ENCODE measurements at places on chromosomes 5 and 9.

DNA sequence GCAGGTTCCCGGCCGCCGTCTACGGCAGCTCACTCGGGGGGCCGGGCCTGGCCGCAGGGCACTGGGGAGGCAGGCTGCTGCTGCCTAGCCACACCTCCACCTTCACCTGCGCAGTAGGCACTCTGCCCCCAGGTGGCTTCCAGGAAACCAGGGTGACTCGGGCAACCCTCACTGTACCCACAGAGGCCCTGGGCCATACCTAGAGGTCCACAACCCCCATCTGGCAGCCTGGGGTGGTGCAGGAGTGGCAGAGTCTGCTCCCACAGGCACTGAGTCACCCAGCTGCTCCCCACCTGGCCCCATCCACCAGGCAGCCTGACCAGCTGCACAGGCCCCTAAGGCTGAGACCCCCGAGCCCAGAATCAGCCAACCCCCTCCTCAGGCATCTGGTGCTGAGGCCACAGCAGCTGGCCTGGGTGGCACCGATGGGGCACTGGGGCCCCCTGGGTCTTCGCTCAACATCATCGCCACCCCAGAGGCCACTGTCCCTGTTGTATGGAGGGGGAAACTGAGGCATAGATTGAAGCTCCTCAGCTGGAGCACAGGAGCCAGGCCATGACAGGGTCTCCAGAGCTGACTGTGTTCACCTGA lies 70.2 kb downstream of the KCNT1 start:
- DNase-seq = no peak

DNA sequence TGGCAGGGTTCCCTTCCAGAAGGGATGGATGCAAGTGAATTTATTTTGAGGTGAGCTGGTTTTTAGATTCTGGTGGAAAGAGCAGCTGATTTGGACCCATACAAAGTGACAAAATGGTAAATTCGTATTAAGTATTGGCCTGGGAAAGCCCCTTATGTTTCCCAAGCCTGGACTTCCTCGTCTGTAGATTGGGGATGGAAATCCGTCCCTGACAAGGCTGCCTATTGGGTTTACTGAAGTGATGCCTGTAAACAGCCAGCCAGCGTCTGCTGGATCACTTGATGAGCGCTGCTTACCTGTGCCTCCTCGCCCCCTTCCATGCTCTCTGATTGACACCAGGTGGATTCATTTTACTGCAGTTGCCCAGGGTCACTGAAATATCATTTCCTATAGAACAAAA lies 233.8 kb downstream of the GADD45G start:
- DNase-seq = no peak

DNA sequence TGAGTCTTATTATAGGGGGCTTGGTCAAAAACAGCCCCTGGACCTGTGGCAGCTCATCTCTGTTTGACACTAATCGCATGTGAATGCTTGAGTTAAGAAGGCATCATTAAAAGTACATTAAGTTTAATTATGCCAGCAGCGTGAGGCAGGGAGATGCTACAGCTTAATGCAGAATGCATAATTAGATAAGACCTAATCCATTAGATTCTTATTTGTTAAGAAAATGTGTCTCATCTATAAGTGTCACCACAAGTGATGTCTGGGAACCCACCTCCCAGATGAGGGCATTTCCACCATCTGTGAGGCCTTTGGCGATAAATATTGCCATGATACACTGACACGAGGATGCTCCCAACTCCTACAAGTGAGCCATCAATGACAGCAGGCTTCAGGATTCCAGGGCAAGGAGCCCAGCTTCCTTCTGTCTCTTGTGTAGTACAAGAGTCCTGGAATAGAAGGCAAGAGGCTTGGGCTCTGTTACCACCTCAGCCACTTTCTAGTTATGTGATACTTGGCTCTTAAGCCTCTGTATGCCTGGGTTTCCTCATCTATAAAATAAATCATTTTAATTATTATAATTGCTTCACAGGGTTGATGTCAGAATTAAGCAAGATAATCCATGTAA lies 202.7 kb downstream of the FAM114A2 start:
- DNase-seq = no peak

DNA sequence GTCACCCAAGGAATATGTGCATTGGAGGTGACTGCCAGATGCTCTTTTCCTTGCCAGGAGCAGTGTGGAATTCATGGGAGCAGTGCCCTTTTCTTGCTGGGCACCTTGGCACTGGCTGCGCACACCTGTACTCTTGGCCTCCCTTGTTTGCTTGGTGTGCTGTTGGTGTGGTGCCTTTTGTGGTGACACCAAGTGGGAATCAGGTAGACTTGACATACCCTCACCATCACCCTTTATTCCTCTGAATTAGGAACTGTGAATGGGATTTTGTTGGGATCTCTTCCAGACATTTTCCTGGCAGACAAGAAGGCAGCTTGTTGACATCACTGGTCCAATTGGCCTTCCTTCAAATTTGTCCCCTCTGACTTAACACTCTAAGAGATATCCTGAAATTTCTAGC lies 82.3 kb downstream of the RAI14 start:
- DNase-seq = no peak

- no peak for DNase-seq
These were observed 66.9 kb upstream of the SLIT3 start for GRCh38 chr5:169367861-169368260.

GRCh38 chr5:80156156-80156555 lies 99.7 kb downstream of the SERINC5 start:
- DNase-seq = no peak

GRCh38 chr9:38215465-38215864 lies 146.4 kb upstream of the SHB start:
- peak; percentile 46 for DNase-seq

- DNase-seq = no peak
These were observed 16.6 kb downstream of the SQSTM1 start for GRCh38 chr5:179837076-179838011.

GRCh38 chr9:8863069-8863468 lies 1063.5 kb upstream of the DMAC1 start:
- no peak for DNase-seq

DNA sequence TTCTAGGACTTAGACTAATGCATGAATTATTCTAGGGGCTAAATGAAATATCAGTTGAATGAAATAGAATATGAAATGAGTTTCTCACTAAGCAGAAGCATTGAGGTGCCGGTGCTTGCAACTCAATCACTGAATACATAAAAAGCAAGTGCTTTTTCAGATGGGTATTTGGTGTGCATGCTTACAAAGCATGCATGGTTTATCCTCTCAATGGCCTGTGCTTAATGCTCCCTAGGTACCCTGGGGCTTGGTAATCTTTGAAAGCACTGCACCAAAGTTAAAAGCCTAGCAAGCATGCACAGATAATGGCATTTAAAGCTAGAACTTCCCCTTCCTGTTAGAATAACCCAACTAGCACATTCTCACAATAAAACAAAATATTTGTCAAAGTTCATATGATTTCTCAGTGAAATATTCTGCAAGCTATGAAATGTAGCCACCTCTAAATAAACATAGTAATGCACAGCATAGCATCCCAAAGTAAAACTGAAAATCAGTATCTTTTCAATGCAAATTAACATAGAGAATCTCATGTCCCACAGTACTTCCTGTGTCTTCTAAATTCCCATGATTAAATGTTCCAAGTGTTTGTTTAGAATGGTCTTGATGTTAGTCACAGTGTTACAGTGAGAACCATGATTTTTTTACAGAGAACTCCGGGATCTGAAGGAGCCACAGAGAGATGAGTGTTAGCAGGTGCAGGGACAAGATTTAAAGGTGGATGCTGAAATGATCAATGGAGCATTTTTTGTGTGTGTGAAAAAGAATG lies 143.4 kb upstream of the CDH6 start:
- DNase-seq = no peak

DNA sequence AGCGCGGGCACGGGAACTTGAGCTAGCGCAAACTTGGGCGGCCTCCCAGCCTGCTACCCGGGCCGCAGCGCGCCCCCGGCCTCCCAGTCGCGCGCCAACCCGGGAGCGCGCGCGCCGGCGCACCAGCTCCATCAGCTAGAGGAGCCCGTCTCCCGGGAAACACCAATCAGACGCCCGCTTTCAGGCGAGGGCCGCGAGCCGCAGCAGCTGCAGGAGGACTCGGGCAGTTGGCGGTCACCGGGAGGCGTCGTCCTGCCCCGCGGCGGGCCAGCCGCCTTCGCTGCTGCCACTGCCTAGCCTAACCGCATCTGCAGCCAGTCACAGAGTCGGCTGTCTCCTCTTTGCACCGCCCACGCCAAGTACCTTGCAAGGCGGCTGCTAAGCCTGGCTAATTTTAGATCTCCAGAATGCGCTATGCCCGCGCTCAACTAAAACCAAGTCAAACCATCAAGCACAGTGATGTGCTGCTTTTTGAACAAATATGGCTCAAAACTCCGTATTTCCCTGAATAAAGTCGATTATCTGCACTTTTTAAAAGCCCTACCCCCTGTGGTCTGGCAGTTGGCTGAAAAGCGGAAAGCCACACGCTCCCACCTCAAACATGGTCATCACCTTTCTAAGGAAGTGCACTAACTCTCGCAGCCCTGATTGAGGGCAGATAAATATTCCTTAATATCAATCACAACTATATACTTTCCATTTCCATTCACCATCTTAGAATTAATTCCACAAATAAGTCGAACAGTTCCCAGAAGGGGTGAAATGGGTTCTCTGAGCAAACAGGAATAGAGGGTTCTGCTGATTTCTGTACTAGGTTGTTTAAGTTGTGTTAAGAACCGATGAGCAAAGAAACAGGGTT lies 221.8 kb downstream of the MEF2C start:
- peak; percentile 87 for DNase-seq

DNA sequence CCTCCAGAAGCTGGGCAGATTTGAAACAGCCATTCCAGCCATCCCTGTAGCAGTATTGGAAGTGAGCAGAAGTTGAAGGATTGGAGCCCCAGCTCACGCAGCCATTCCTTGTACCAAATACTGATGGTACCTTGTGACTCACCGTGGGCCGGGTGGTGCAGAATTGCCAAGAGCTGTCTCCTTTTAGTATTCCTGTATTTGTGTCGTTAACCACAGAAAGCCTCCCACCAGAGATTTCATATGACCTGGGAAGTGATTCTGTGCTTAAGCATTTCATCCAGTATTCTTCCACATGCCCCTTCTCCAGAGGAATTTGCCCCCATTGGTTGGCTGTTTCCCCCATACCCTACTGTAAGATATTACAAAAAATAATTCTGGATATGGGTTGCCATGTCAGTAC lies 17.7 kb upstream of the TLX3 start:
- no peak for DNase-seq

DNA sequence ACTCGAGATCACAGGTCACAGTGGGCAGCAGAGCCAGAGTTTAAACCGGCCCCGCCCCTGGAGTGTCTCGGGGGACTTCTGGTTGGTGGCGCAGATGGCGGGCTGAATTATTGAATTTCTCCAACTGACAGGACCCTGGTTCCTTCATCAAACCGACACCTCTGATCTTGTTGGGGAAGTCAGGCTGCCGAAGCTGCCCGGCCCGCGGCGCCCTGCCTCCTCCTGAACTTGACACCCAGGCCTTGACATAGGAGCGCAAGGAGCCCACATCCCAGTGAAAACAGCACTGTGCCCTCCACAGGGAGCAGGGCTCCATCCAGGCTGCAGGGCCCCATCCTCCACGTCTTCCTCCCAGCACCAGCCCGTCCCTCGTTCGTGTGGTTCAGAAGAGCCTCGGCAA lies 105.2 kb downstream of the OLFM1 start:
- no peak for DNase-seq

DNA sequence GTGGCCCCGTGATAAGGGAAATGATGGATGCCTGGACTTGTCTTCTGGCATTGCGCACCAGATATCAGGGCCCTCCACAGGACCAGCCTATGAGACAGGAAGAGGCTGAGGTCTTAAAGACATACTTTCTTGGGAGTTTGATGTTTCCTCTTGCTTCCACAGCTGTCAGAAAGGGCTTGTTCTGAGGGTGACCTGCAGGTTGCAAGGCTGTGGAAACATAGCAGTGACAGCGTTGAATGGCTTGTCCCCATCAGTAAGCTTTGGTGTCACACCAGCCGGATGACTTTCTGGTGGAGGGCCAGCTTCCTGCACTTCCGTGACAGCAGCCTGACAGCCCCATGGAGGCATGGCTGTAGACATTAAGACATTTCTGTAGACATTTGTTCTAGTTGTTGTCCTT lies 143.2 kb downstream of the C9orf152 start:
- no peak for DNase-seq

DNA sequence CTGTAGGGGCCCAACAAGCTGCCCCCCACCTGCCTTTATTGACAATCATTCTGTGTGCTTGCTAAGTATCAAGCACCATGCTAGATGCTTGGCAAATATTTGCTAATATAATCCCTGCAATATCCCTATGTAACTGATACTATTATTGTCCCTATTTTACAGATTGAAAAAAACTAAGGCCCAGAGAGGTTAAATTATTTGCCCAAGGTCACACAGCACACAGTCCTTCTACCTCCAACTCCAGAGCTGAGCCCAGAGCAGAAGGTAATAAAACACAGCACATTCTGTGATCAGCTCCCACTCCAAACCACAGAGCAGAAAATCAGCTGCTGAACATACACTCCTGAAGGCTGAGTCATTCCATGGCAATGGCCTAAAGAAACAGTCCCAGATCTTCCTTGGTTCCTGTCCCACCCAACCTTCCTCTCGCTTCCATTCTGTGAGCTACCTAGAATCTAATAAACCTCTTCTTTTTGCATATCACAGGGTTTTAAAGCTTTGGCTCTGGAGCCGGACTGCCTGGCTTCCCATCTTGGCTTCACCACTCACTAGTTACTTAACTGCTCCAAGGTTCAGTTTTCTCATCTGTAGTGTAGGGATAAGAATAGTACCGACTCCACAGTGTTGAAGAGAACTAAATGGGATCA lies 66.7 kb upstream of the ADRA1B start:
- no peak for DNase-seq

GRCh38 chr9:84597131-84597530 lies 72.4 kb upstream of the NTRK2 start:
- peak; percentile 87 for DNase-seq

- DNase-seq = peak; percentile 23
These were observed 364.2 kb upstream of the PDE4D start for GRCh38 chr5:60257596-60258271.

- no peak for DNase-seq
These were observed 592 bp downstream of the ANKRD55 start for GRCh38 chr5:56232538-56232937.

DNA sequence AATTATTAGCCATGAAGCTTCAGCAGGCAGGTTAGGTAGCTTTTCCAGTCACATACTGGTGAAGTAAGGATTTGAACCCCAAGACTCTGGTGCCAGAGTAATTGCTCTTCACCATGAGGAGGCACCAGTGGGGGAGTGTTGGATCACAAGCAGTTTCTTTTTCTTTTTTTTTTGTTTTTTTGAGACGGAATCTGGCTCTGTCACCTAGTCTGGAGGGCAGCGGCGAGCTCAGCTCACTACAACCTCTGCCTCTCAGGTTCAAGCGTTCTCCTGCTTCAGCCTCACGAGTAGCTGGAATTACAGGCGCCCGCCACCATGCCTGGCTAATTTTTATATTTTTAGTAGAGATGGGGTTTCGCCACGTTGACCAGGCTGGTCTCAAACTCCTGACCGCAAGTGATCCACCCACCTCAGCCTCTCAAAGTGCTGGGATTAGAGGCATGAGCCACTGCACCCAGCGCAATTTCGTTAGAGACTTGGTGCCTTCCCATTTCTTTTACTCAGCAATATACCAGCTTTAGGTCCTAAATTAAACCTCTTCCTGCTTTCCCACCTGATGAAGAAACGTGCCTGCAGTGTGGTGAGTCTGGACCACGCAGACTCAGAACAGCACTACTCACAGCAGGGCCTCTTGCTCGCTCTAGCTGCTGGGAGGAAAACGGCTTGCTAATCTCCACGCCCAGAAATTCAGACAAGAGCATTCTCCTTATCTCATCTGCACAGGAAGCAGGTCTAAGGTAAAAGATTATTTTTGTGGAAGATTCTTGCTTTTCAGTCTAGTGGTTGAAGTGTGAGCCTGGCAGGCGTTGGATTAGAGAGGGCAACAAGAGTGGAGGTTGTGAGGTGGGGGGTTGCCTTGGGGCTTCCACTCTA lies at the start of gene S100Z:
TSS of gene S100Z (plus strand) at position 596 of the 873 bp plus-strand sequence. CDS start 25,346 bp downstream, outside the sequence.
- DNase-seq = peak; percentile 93

All from OCI-M1 (cell line).